Breast epithelium (tissue), 4 donors: ENCODE measurements at places on chromosomes 5 and 9. TPM values are rescaled to one million over a fixed set of nuclear protein-coding genes. Genes with fewer than 3 reads are reported as not detected.

PCDHB2 gene
- 9.8 TPM for total RNA-seq

DNA sequence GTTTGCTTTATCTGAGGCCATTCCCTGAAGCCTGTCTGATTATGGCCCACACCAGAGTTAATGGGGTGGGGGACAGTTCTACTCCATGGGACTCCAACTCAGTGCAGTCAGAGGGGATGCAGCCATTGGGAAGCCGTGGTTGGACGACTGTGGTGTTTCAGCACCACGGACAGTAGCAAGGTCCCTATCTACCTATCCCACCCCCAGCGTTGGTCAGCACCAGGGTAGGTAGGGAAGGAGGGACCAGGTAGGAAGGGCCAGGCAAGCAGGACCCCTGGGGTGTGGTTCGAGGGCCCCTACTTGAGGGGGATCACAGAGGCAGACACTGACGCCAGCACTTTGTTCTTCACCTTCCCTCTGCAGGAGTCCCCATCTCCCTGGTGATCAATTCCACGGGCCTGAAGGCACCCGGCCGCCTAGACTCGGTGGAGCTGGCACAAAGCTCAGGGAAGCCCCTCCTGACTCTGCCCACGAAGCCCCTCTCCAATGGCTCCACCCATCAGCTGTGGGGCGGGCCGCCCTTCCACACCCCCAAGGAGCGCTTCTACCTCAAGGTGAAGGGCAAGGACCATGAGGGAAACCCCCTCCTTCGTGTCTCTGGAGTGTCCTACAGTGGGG is 33.2 kb downstream of the HMCN2 start:
- no peaks in the 10 kb centered on the region for H3K27me3 ChIP-seq
- no peak overlapping the region for H3K4me3 ChIP-seq
- H3K4me1 ChIP-seq = no peaks in the 10 kb centered on the region
- no peak overlapping the region for H3K27ac ChIP-seq

DNA sequence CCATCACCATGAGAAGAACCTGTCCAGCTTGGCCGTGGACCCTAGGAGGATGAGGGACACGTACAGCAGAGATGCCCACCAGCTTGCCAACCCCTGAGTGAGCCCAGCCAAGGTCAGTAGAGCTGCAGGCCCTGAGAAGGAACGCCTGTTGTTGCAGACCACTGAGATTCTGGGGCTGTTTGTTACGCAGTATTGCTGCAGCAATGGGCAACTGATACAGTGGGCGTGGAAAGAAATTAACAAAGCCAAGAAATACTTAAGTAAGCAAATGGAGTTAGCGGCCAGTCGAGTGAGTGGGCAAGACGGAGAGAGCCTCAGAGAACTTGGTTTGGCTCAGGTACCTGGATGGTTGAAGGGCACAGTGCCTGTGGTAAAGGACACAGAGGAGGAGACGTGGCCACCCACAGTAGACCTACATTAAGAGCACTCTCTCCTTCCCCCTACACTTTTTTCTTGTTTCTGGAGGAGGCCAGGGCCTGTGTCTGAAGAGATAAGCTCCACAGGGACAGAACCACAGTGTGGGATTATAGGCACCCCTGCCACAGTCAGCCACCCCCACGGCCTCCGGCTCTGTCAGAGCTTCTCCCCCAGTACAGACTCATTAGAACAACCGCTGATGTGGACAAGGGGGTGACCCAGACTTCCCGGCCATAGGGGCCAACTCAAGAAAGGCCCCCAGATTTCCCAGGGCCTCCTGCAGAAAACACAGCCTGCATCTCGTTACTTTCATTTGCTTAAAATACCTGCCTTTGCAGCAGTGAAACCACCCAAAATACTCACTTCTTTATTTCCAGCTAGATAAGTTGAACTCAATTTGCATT is 40.1 kb upstream of the GRHPR start:
- no peaks in the 10 kb centered on the region for H3K27me3 ChIP-seq
- H3K27ac ChIP-seq = no peak overlapping the region
- DNase-seq = no peak
- no peak overlapping the region for H3K4me3 ChIP-seq
- H3K36me3 ChIP-seq = no peaks in the 10 kb centered on the region
- no peaks in the 10 kb centered on the region for H3K4me1 ChIP-seq

DNA sequence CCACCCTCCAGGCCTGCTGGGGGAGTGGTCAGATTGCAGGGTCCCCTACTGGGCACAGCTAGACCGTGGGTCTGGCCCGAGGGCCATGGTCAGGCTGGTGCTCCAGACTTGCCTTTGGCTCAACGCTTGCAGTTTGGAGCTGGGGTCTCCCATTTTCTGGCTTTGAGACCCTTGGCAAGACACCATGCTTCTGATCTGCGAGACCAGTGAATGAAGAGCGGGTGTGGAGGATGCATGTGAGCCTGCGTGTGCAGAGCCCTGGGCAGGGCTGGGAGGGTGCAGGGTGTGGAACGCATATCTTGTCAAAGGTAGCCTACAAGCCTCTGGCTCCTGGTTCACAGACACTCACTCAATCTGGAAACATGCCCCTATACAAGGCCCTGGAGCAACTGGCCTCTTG is 6.1 kb upstream of the MRNIP start:
- no peak for DNase-seq
- no peaks in the 10 kb centered on the region for H3K4me1 ChIP-seq
- peaks cover 3% of the 10 kb centered on the region for H3K36me3 ChIP-seq
- H3K4me3 ChIP-seq = no peak overlapping the region
- no peaks in the 10 kb centered on the region for H3K27me3 ChIP-seq
